C1 segment of cervical spinal cord (tissue), 14 donors: ENCODE measurements at places on chromosomes 5 and 9.

GRCh38 chr9:130522233-130522808, 57.1 kb upstream of the FUBP3 start:
- no peak for DNase-seq

DNA sequence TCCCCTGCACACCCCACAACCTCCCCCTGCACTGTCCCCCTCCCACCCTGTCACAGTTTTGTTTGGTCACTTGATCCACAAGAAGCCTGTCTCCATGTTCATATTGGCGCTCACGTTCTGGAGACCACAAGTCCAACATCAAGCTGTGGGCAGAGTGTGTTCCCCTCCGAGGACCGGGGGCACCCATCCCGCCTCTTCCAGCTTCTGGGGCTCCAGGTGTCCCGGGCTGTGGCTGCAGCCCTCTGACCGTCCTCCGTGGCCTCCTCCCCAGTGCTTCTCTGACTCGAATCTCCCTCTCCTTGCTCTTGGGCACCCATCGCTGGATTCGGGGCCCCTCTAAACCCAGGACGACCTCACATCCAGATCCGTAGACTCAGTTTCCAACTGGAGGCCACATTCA, 49.2 kb downstream of the PLEKHG4B start:
- DNase-seq = no peak

GRCh38 chr5:59923465-59923864, 29.9 kb upstream of the PDE4D start:
- no peak for DNase-seq

DNA sequence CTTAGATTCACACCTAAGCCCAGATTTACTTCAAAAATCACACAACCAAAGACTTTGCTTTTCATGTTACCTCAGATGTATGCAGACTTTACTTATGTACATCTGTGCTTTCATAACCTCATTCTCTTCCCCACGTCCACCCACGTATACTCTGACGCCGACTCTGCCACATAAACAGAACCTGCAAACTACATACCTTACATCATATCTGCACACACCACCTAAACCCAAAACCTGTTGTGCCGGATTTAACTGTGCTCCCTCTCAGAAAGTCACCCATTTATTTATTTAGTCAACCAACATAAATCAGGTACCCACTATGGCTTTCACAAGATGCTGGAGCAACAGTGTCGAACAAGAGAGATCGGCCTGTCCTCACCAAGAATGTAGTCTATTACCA, 1.0 kb upstream of the DPYSL3 start:
- DNase-seq = no peak

- no peak for DNase-seq
These were observed 127.2 kb upstream of the SLC30A5 start for GRCh38 chr5:68966596-68966995.

GRCh38 chr5:100644185-100644584, 109.0 kb downstream of the FAM174A start:
- no peak for DNase-seq

DNA sequence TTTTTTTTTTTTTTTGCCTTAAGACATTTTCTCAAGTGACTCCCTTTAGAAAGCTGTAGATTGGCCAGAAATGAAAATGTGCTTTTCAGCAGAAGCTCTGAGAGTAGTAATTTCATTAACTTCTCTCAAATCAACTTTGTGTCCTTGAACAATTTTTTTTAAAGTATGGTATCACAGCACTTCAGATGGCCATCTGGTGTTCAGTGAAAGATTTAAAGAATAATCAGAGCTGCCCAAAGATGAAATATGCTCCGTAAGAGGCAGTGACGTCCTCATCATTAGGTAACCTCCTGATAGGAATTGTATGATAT, 43.0 kb upstream of the PCAT7 start:
- DNase-seq = no peak

GRCh38 chr5:145124806-145125205, 710.3 kb downstream of the PRELID2 start:
- no peak for DNase-seq

DNA sequence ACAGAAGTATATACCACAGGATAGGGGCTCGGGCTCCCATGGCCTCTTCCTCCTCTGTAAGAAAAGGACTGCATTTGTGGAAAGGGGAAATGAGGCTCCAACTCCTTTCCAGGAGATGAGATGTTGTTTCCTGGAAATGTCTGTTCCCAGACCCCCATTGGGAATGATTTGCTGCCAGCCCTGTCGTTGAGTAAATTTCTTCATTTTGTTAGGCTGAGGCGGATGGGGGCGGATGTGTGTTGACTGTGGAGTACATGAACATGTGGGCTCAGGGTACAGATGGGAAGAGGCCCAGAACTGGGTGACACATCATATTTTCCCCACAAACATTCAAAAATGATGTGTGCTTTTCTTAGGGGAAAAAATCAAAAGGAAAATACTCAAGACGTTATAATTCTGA, 28.8 kb upstream of the TNFAIP8 start:
- DNase-seq = no peak

GRCh38 chr5:154162539-154163151, 27.9 kb upstream of the GALNT10 start:
- no peak for DNase-seq

DNA sequence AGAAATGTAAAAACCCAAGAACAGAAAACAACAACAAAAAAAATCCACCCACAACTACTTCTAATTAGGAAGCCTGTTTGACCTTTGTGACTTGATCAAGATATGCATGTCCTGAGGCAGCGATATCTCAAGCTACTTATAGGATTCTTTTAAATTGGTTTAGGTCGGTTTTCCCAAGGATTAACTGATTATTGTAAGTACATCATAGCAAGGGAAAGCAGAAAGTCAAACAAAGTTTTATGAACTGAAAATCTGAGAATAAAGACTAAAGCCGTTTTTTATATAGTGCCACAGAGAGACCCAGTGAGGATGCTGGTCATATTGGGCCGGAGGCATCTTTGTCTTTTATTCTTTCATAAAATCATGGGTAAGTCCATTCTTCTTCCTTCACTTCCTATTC, 72.0 kb downstream of the CD180 start:
- DNase-seq = no peak

DNA sequence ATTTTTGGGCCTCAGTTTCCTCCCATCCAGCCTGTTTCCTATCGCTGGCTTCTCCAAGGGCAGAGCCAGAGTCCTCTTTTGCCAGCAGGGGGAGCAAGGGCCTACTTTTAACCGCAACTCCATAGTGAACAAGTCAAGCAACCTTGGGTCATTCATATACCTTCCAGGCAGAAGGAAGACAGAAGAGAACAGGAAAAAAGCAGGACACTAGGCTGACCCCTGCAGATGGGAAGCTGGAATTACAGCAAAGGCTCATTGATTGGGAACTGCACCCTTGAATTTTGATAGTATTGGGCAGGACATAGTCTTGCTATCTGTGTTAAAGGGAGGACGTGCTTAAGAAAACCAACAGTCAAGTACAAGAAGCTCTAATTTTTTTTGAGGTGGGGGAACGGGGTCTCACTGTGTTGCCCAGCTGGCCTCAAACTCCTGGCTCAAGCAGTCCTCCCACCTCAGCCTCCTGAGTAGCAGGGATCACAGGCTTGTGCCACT, 30.1 kb downstream of the QRFP start:
- DNase-seq = peak; percentile 19

DNA sequence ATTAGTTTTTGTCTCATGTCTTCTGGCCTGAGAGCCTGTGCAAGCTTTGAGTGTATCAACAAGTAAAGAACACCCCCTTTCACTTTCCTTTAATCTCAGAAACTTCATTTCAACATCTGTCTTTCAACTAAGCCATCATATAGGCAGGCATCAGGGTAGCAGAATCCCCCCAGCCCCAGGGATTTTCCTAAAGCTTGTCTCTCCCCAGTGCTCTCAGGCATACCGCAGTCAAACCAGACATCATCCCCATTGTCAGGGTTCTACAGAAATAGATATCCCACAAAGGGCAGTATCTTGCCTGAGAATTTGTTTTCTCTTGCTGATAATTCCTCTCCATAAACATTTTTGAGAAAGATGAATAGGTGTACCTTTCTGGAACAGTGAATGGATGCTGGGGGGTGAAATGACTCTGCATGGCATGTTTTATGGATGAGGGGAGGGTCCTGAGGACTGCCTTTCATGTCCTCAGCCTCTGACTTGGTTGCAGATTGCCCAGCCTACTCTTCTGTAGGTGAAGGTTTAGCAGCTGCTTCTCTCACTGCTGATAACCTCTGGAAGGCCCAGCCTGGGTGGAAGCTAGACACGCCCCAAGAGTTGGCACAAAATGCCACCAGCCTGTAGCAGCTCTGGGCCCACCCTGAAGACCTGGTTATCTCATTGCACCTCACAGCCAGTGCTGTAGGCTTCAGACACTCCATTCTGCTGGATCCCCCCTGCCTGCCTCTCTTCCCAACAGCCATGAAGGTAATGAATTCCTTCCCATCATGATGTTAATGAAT, 20.5 kb upstream of the SHB start:
- no peak for DNase-seq

GRCh38 chr5:113552620-113553019, 39.1 kb downstream of the YTHDC2 start:
- DNase-seq = no peak

GRCh38 chr9:72137697-72138365, 11.4 kb upstream of the GDA start:
- no peak for DNase-seq

DNA sequence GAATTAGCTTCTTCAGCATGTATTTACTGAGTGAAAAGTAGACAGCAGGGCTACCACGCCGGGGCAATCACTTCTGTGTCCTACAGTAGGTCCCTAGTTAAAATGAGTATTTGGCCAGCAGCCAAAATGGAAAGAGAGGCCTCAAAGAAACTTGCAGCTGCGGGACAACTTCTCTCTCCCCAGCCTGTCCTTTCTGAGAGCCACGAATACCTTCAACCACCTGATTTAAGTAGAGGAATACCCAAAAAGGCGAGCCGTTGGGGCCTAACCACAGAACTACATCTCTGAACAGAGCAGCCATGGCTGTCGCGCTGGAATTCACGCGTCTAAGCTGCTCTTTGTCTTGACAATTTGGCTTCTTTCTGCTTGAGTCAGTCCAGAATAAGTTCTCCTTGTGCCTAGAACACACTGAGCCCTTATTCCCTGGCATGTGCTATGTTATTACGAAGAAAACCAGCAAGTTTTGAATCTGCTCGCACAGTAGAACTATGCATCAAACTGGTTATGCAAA, 43.8 kb upstream of the GOLPH3 start:
- DNase-seq = peak; percentile 34

DNA sequence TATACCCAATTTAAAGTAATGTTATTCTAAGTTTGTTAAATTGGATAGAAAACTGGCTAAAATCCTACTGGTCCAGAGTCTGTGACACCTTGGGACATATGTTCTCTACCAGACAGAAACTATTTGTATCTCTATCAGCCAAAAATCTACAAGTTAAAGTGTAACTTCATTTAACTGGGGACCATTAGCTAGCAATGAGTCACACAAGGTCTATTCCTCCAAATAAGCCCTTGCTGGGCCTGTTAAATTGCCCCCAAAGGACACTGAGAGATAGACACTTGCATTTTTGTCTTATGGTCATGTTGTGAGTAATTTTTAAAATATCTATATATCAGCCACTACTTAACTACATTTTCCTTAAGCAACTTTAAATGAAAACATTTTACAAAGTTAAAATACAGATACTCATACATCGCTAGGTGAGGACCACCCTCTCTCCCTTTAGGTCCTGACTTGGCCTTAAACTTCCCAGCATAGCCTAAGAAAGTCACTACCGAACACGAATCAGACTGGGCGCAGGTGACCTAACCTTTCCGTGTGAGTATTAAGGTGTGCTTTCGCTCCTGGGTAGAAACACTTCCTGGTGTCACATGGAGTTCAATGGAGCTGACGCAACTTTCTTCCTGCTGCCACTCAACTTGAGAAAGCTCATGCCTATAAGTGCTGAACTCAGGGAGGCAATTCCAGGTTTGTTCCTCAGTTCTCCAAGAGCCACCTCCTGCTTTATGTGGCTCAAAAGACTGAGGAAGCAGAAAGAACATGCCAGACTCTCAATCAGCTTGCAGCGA, 249.1 kb downstream of the DIRAS2 start:
- DNase-seq = no peak

GRCh38 chr5:134577022-134577795, 51.7 kb downstream of the JADE2 start:
- no peak for DNase-seq

DNA sequence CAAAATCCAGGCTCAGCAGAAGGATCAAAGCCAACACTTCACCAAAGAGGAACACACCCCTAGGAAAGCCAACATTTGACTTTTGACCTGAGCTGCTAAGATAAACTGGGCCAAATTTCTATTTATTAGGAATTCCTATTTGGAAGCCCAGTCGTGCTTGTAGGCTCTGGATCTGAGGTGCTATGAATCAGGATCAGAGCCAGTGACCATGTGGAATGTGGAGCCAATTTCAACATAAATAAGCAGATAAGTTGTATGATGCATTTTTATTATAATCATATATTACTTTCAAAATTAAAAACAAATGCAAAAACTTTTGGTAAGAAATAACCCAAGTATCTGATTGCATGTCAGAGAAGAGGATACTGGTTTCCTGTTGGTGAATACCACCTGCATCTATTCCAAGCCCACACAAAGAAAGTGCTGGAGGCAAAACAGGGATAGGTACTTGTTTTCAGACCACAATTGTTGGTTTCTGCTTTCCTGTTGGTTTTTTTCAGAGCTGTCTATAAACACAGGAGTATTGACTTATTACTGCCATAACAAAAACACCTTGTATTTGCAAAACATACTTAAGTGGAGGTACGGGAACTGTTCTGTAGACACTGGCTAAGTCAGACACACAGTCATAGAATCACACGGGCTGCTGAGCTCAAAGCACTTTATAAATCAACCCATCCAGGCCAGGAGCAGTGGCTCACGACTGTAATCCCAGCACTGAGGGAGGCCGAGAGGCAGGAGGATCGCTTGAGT, 52.8 kb downstream of the ARL15 start:
- DNase-seq = no peak

DNA sequence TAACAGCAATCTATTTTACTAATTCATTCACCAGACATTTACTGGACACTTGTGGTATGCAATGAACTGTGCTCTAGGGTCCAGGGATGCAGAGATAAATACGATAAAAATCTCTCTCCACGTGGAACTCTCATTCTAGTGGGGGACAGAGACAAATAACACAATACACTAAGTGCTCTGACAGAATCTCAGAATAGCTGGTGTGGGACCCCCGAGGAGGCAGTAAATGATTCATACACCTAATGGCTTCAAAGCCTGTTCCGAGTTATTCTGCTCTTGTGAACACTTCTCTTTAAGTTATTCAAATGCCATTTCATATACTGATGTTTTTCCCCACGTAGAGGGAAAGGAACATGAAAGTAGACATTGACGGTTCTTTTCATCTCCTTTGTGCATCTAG, 302.0 kb upstream of the PDE4D start:
- no peak for DNase-seq

- DNase-seq = no peak
These were observed 663.3 kb downstream of the ELAVL2 start for GRCh38 chr9:23162789-23163188.

GRCh38 chr5:131226899-131227298, 37.0 kb upstream of the CDC42SE2 start:
- DNase-seq = no peak
